NCI-H1092 (cell line): ENCODE measurements at places on chromosomes 4 and X.

- no peak for DNase-seq
These were observed 46.3 kb upstream of the CLCN4 start for GRCh38 chrX:10110316-10110935.

DNA sequence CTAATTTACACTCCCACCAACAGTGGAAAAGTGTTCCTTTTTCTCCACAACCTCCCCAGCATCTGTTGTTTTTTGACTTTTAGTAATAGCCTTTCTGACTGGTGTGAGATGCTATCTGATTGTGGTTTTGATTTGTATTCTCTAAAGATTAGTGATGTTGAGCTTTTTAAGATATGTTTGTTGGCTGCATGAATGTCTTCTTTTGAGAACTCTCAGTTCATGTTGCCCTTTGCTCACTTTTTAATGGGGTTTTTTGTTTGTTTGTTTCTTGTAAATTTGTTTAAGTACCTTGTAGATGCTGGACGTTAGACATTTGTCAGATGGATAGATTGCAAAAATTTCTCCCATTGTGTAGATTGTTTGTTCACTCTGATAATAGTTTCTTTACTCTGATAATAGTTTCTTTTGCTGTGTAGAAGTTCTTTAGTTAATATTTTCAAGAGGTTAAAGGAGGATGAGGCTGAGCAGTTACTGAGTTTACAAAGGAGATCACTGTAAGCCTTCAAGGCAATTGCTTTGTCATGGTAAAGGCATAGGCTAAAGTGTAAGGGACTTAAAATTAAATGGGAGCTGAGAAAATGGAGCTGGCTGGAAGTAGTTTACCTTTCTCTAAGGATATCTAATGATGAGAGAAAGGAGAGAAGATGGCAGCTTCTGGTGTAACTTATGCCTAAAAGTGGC, 323.4 kb downstream of the PCDH7 start:
- DNase-seq: no peak

GRCh38 chr4:11765849-11766453, 337.3 kb upstream of the HS3ST1 start:
- no peak for DNase-seq

GRCh38 chr4:41065434-41066006, 148.8 kb downstream of the APBB2 start:
- no peak for DNase-seq

GRCh38 chr4:4735870-4736269, 123.6 kb upstream of the MSX1 start:
- DNase-seq: no peak

DNA sequence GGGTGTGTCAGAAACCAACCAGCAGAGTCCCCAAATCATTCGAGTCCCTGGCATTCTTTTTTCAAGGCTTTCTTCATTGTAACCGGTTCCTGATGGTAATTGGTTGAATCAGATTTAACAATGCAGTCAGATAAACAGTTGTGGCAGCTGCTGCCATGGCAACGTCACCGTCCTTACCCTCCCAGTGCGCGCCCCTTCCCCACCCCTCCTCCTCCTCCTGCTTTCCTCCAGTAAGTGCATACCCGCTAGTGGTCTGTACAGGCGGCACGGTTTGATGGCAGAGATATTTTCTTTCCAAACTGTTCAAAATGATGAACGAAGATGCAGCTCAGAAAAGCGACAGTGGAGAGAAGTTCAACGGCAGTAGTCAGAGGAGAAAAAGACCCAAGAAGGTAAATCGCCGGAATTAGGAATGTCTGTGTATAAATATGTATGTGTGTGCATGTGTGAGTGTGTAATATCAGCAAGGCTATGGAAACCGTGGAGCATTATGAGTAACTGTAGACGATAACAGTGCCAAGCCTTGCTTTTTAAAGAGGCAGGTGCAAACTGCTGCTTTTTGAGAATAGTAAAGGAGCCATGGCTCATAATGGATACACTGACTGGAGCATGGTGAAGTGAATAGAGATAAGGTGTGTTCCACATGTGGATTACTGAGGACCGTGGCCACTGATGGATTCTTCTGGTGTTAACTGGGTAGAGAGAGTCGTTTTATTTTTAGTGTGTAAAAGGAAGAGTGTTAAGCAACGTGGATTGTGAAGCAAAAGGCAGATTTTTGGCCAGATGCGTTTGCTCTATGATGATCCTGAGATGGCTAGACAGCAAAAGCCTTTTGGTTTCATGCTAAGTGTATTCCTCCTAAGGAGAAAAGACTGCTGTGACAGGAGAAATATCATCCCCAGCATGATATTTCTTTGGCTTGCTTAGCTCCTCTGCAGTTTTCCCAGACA, at the start of gene ANK2:
Gene ANK2 (plus strand): TSS at position 233 of the 950 bp plus-strand sequence. CDS start 76 bp downstream, at position 309.
- DNase-seq: peak; percentile 31

GRCh38 chrX:39204353-39204752, 403.1 kb downstream of the MID1IP1 start:
- no peak for DNase-seq
